Colonic mucosa (tissue), 4 donors: ENCODE measurements at places on chromosomes 3 and 15. TPM values are rescaled to one million over a fixed set of nuclear protein-coding genes. Genes with fewer than 3 reads are reported as not detected.

The SYNPR gene
- 0.17 TPM for total RNA-seq

The LSAMP gene
- 5.9 TPM for total RNA-seq

The CCDC13 gene
- total RNA-seq, result 0.93 TPM

The LINGO1 gene
- total RNA-seq, result 1.1 TPM

The TMCO5A gene
- total RNA-seq, result not detected

The DPPA2 gene
- not detected for total RNA-seq

The ANKUB1 gene
- total RNA-seq, result not detected

The HES1 gene
- 102 TPM for total RNA-seq

The CIAO2A gene
- 98.3 TPM for total RNA-seq

The GRAMD1C gene
- 10.2 TPM for total RNA-seq

The RPP25 gene
- total RNA-seq, result 7.8 TPM

The ZNF860 gene
- total RNA-seq, result 1.5 TPM

The PAK2 gene
- 76.5 TPM for total RNA-seq

The PPM1M gene
- 5.4 TPM for total RNA-seq

The DLG1 gene
- total RNA-seq, result 115 TPM

The DPP8 gene
- total RNA-seq, result 34.3 TPM

The HESX1 gene
- total RNA-seq, result 0.48 TPM

The ALS2CL gene
- total RNA-seq, result 21.8 TPM

The HCN4 gene
- 0.10 TPM for total RNA-seq

The GRM7 gene
- 0.66 TPM for total RNA-seq

The GOLGA6D gene
- total RNA-seq, result not detected

The CFAP92 gene
- total RNA-seq, result 1.2 TPM

The BOC gene
- total RNA-seq, result 9.8 TPM

The CLDN18 gene
- 0.11 TPM for total RNA-seq
